ENCODE measurements at places on chromosomes 2 and 18.
A peak's percentile ranks its signal among the peaks of the same experiment; 100 is the strongest.

- no peak for DNase-seq
Observed at GRCh38 chr2:36373149-36373926, 17.8 kb downstream of the CRIM1 start.

DNA sequence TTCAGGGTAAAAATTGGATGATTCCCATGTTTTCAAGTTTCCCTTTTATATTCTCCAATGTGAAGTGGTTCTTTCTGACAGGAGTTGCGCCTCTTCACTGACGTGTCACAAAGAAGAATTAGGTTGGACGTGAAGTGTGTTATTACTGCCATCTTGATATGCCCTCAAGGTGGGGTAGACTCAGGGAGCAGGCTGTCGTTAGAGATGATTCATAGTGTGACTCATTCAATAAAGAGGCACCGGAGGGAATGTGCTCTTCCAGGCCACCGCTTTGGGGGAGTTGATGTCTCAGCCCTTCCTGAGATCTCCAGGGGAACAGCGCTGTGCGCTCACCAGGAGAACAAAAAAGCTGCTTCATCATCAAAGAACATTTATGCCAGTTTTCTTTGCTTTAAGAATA lies 3.6 kb upstream of the DGKD start:
- peak; percentile 21 for DNase-seq

DNA sequence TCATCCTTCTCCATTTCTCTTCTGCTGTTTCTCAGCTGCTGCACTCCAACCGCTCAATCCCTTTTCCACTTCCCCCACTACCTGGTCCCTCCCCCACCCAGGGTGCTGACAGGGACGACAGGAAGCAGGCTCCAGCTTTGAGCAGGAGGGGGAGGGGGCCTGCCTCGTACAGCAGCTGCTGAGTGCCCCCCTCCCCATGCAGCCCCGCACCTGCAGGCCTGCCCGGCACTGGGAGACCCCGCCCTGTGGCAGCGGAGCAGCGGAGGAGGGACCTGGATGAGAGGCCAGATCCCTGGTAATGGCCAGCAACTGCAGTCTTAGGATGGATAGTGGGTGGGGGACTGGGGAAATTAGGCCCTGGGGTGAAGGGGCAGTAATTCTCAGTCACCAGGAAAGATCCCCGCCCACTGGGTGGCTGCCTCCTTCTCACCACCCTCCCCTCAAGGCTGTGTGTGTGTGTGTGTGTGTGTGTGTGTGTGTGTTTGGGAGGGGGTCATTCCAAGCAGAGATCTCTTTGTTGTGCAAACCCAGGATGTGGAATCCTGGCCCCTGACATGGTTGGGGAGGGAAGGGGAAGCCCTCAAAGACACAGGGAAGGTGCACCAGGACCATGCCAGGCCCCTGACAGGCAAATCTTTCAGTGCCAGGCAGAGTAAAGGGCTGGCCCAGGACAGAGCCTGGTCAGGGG lies 6.8 kb upstream of the CRYBA2 start:
- no peak for DNase-seq

DNA sequence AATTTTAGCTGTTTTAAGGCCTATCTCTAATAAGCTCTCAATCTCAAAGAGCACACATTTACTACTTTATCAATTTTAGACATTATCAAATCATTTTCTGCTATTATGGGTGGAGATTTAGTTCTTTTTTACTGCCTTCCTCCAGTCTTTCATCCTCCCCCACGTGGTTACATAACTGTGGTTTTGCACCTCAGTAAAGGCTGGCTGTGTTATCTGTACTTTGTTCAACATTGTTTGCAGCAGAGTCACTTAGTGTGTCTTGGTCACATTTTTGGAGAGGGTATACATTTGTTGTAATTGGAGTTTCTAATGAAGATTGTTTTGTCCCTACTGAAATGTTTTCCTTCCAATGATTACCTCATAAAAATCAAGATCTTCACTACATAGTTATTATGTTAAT lies 549.6 kb upstream of the CELF4 start:
- no peak for DNase-seq

DNA sequence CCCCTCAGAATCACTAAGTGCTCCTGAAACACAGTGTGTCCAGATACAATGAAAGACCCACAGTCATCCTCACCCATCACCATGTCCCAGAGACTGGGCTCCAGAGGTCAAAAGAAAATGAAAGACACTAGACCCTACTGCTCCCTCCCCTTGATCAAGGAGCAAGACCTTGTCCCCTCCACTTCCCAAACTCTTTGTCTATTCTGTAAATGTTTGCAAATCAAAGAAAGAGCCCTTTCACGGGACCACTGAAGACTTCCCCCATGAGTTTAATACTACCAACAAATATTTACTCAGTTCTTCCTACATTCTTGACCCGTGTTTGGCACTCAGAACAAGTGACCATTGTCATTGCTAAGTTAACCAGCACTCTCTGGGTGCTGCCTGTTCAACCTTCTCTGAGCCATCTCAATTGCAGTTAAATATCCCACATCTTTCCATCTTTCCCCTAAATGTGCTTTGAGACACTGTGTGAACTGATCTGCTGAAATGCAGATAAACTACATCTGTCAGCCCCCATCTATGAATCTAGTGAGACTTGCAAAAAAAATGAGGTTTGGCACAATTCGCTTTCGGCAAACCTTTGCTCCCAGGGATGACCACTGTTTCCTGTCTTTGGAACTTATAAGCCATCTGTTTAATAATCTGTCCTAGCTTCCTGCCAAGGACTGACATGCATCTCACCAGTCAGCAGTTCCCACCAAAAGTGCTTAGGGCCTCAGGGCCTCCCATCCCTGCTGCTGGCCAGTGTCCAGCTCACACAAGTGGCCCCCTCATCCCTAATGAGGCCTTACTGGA lies 170.3 kb downstream of the GFPT1 start:
- DNase-seq: no peak

DNA sequence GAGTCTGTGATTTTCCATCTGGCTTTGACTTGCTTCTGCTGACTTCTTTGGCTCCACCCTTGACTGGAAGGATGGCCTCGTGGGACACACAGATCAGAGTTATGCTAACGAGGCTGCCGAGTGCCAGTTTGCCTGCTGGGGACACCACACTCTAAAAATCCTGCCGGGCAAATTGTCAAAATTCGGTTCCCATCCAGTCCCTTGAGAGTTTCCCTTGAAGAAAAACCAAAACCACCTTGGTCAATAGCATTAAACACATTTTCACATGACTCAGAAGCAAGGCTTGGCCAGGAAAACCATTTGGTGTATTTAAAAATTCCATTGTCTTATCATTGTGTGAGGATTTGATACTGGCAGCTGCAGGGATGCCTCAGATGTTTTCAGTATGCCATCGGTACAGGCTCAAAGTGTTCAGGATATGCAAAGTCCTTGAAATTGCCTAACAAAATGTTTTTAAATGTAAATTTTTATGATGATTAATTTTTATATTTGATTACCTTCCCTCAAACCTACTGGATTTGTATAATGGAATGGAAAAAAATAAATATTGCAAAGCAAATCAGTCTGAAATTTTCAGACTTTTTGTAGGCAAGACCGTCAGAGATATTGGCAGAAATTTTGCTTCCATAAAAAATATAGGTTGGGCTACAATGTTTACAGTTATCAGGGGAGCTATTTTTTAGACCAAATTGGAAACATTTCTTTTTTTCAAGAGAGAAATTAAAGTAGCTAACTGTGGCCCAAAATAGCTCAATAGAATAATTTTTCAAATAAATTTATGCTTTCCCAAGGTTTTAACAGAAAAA lies 41.6 kb downstream of the KCNE4 start:
- DNase-seq: no peak

GRCh38 chr2:179307616-179308371 lies 43.2 kb upstream of the SESTD1 start:
- DNase-seq: no peak

GRCh38 chr2:203690117-203690431 lies 16.4 kb upstream of the CD28 start:
- DNase-seq: no peak

- DNase-seq: no peak
Observed at GRCh38 chr2:44324971-44325426, 36.3 kb downstream of the PREPL start.

DNA sequence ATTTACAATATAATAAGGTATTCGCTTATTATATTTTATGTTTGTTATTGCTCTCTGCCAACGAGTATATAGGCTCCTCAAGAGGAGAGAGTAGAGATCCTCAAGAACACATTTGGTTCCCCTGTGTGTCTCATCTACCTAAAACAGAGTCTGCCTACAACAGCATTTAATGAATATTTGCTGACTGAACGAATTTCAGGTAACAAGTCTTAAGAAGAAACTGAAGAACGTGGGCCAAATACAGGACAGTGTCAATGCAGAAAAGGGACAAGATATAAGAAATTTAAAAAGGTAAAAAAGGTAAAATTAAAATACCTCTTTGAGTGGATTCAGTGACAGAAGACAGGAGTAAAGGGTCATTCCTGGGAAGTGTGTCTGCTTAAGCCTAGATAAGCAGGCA lies 129.2 kb downstream of the HNMT start:
- DNase-seq: no peak

GRCh38 chr2:74735009-74735408 lies 81.0 kb downstream of the SEMA4F start:
- no peak for DNase-seq

Measured in stimulated activated CD8-positive, alpha-beta memory T cell treated with anti-CD3 and anti-CD28 coated beads, Interleukin-4, amount 100 ng/mL, for 4 hours (primary cell).